AG20443 (cell line): ENCODE measurements at places on chromosomes 12 and 14.

DNA sequence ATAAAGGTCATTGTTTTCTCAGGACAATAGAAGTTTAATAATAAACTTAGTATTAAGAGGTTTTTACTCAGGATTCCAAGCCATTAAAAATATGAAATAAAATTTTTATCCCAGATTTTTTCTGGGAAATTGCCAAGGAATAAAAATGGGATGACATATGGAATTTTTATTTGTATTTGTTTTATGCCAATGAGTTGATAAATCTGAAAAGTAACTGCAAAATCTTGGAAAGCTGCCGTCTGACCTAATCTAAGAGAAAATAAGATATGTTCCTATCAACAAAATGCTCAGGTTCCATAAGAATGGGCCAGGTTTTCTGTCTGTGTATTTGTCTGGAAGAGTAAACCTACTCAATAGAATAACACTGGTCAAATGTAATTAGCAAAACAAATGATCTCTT lies 22.2 kb upstream of the KERA start:
- DNase-seq: no peak

- DNase-seq: no peak
These were observed 209.3 kb upstream of the RGS6 start for GRCh38 chr14:71722885-71723284.

DNA sequence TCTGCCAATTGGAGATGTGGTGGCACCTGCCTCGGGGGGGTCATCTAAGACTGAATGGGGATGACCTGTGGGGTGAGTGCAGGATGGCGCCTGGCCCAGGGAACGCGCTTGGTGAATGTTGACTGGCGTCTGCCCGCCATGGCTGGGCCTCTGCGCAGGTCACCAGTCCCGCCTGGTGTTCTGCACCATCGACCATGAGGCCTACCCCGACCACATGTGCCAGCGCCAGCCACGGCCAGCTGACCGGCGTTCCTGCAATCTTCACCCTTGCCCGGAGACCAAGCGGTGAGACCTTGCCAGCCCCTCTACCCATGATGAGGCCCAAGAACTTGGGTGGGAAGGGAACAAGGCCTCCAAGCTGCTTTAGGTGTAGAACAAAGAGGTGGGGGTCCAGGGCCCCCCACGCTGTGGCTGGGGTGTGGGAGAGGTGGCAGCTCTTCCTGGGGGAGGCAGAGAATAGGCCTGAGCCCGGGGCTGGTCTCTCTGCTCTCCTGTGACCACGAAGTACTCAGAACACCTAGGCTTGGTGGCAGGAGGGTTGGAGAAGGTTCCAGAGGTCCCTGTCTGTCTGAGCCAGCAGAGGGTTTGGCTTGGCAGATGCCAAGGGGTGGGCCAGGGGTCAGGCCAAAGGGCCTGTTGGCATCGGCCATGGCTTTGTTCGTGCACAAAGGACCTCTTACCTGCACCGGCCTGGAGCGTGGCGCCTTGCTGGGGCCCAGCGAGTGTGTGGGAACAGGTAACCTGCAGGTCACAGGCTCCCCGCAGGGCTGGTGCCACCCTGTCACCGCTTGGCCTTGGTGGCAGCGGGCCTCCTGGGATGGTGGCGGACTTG lies 15.4 kb downstream of the PAPLN start:
- DNase-seq: no peak

DNA sequence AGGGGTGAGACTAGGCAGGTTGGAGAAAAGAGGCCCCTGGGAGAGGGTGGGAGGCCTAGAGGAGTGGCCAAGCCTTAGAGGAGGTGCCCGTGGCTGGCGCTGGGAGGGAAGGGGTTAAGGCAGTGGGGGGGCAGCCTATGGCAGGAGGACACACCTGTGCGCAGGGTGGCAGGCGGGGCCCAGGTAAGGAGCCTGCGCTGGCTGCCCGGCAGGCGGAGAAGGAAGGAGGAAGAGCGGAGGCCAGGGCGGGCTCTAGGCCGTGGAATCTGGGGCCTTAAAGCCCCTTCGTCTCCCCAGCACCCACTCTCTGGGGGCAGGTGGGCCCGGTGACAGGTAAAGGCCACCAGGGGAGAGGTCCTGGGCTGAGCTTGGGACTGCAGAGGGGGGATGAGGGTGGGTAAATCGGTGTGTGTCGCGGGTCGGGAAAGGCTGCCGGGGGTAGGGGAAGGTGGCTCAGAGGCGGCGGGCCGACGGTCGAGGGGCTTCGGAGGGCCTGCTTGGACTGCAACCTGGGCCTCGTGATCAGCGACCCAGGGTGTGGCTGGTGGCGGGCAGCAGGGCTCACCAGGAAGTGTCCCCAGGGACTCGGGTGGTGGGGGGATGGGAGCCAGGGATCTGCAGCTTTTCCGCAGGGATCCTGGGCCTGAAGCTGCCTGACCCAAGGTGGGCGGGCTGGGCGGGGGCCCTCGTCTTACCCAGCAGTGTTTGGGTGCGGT lies 7.3 kb downstream of the PHB2 start:
- DNase-seq: no peak

- peak; percentile 93 for DNase-seq
These were observed 2.0 kb upstream of the GAPDH start for GRCh38 chr12:6532051-6532926.

- DNase-seq: peak; percentile 90
These were observed 449 bp upstream of the LTBP2 start for GRCh38 chr14:74612350-74613021.

- DNase-seq: peak; percentile 92
These were observed 15.6 kb upstream of the C14orf180 start for GRCh38 chr14:104563742-104564615.
